AG08395 (cell line): ENCODE measurements at places on chromosomes 12 and 14.

GRCh38 chr14:56195704-56196103, 77.5 kb downstream of the PELI2 start:
- no peak for DNase-seq

GRCh38 chr14:68801631-68802030, 8.8 kb upstream of the ZFP36L1 start:
- DNase-seq: no peak

GRCh38 chr12:12097891-12098690, 27.4 kb downstream of the BCL2L14 start:
- DNase-seq: no peak

GRCh38 chr12:124017064-124017463, 44.0 kb downstream of the ZNF664 start:
- no peak for DNase-seq

DNA sequence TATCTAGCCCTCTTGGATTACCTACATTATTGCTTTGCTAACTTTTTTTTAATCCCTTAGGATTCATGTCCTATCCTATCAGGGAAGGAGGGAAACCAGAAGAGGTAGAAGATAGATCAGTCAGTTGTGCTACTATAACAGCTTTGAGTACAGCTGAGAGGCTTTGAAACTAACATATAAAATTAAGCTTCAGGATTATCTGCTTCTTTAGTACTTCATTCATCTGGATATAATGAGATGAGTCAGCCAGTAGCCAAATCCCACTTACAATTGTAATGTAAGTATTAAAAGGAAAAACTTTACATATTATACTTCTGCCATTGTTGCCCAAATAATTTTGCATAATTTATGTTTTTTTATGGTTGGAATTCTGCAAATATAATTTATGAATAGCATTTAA, 33.4 kb upstream of the ANO6 start:
- DNase-seq: no peak

DNA sequence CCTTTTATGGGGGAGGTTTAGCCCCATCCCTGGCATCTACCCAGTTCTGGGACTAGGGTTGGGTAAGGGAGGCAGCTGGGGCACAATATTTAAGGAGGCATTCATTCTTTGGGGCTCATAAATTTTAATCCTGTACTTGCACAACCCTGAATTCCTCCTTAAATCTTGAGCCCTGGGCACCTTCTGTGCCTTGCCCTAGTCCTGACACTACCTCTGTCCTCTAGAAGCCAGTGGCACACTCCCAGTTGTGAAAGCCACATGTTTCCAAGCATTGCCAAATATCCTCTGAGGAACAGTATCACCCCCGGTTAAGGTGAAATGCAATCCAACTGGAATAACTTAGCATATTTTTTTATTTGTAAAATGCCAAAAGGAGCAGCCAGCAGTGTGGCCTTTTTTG, 36.6 kb downstream of the SLC16A7 start:
- DNase-seq: no peak

GRCh38 chr12:113127791-113128199, 7.8 kb downstream of the RASAL1 start:
- no peak for DNase-seq

GRCh38 chr12:21223930-21224329, 92.9 kb downstream of the SLCO1B1 start:
- DNase-seq: no peak

- DNase-seq: peak; percentile 20
Measured at GRCh38 chr14:68285421-68286179, 466.0 kb downstream of the RAD51B start.

DNA sequence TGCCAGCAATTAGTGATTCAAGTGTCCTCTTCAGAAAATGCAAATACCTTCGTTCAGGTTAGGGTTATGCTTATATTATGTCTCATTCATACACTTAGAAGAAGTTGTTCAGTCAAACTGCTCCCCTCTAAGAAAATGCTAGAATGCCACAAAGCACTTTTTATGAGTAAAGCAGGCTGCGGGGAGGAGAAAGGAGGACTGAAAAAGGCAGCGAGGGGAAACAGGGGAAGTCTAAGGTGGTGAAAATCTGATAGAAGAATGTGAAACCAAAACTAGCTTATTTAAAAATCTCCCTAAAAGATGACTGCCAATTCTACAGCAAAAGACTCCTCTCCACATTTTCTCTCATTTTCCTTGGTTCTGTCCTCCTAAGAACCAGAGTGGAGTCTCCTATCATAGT, 70.1 kb downstream of the PRKD1 start:
- no peak for DNase-seq

GRCh38 chr12:24197532-24197931, 248.1 kb upstream of the SOX5 start:
- DNase-seq: no peak

- peak; percentile 64 for DNase-seq
Measured at GRCh38 chr12:88650715-88651114, 70.4 kb upstream of the KITLG start.

DNA sequence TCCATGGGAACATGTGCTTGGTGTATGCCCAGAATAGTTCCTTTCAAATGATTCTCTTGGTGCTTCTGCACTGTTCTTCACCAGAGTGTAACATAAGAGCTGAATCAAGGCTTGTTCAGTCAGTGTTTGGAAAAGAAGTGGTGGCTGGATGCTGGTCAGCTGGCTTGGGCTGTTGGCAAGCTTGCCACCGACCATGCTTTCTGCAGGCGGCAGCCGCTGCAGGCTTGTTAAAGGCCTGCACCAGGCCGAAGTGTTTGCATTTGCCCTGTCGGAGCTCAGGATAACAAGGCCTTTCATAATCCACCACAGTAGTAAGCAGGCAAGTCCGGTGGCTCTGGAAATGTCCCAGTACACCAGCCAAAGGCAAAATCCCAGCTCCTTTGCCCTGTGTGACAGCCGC, 26.9 kb downstream of the DAAM1 start:
- DNase-seq: peak; percentile 78

DNA sequence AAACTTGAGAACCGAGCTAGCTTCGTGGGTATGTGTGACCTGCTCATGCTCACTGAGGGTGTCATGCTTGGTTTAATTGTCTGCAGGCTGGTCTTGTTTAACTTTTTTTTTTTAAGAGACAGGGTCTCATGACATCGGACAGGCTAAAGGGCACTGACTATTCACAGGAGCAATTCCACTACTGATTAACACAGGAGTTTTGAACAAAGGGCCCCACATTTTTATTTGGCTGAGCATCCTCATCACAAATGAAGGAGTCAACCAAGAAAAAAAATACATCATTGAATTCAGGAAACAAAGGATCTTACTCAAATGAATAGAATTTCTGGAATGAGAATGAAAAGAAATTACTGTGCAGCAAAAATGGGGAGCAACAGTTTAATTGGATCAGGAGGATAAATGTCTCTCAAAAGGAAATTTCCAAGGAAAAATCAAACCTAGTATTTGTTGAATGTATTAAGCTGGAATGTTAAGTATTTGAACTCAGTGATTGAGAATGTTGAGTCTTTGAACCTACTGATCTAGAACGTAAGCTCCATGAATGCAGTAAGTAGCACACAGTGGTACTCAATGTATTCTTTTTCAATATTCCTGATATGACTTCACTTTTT, 20.8 kb upstream of the PYROXD1 start:
- DNase-seq: peak; percentile 18
